ENCODE measurements at places on chromosomes 3 and 15.

DNA sequence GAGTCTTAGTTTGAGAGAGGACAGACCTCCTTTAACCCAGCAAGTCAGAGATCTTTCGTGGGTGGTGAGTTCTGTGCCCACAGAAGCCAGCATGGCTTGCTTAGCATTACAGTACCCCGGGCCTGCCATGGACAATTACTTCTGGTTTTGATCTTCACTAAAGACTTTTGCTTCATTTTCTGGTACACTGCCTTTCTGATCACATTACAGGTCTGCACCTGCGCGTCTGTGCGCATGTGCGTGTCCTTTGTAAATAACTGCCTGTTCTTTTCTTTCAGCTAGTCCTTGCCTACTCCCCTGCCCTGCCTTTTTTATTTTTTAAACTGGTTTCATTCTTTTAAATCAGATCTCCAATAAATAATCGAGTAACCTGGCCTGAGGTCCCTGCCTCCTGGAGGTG is 57.1 kb upstream of the CMTM8 start:
- DNase-seq: no peak

GRCh38 chr3:9185701-9186100 is 63.7 kb downstream of the SRGAP3 start:
- DNase-seq: no peak

DNA sequence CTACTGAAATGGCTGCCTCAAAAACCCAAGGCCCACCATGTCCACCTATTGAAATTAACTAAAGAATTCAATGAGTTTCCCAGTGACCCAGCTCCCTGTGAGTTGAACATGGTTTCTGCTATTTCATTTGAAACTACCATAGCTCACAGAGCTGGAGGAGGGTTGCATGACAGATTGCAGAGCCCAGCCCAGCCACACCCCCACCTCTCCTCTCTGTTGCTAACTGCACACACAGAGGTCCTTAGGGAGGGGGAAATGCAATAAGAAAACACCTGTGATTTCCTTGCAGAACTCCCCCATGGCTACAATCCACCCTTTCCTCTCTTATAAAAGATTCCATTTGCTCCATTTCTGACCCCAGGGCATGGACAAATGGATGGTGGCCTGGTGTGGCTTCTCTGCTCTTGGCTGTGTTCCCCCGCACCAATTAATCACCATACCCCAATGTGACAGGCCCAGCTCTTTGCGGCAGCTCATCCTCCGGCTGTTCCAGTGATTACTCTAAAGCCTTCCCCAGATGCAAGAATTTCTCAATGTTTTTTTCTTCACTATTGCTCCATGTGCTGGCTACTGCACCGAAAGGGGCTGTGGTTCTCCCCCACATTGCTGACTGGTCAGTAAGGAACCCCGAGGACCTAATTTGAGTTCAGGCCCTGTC is 208.4 kb upstream of the KBTBD8 start:
- no peak for DNase-seq

DNA sequence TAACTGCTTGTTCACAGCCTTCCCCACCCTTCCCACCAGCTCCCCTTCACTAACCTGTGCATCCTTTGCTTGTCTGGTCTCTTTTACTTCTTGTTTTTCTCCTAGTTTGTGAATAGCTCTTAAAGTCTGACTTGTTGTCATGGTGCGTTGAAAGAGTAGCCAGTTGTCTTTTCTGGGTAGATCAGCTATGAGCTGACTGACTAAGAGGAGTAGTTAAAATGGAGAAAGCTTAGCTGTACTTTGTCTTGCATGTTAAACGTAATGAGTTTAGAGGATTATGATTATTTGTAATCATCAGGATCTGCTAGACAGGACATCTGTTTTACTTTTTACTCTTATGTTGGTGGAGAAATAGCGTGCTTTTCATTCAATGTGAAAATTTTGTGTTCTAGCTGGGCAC is 35.9 kb downstream of the ATP2C1 start:
- no peak for DNase-seq

- no peak for DNase-seq
Observed at GRCh38 chr3:16253601-16254000, 11.1 kb downstream of the DPH3 start.

GRCh38 chr3:40477666-40478065 is 744 bp downstream of the ZNF619 start:
- no peak for DNase-seq
